ENCODE measurements at places on chromosomes 6 and 20.

- DNase-seq, result peak; percentile 26
These were observed 42.0 kb downstream of the EDN1 start for GRCh38 chr6:12331951-12332749.

DNA sequence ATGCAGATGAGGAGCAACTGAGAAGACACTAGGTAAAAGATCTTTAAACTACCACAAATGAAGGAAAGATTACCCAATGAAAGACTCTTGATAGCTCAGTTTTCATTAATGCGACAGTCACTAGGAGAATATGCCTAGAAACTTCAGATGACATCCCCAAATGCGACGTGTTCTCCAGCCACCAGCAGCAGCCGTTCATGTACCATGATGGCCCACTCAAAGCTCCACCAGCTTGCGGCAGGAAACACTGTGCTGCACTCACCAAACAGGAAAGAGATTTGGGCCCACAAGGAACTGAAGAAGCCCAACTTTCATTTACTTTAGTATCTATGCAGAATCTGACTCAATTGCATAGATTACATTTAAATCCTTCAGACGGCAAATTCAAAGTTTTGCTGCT lies 7.5 kb downstream of the DIDO1 start:
- no peak for DNase-seq

DNA sequence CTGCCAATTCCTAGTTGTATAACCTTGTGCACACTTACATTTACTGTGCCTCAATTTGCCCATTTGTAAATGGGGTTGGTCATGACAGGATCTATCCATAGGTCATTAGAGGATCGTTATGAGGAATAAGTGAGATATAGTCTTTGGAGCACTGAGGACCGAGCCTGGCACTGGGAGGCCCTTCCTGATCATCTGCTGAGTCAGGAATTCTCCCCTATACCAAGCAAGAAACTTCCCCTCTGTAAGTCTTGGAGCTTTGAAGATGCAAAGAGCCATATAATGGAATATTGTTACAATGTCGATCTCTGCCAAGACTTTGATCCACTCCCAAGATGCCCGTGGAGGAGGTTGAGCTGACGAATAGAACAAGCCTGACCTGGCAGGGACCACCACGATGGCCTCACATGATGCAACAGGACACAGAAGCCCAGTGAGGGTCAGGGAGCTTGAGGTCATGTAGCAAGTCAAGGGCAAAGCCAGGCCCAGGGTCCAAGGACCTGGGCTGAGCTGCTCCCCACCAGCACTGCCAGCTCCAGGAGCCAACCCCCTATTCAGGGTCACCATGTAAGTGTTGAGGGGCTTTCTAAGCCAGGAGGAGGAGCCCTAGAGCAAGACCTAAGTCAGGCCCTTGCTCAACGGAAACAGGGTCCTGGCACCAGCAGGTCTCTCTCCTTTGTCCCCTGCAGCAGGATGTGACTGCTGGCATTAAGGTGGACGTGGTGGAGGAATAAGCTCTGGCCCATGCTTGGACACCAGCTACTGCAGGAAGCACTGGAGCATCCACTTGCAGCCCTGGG lies 16.7 kb downstream of the PDRG1 start:
- DNase-seq, result no peak

- no peak for DNase-seq
These were observed 65.5 kb downstream of the PPP1R3G start for GRCh38 chr6:5150551-5151075.

DNA sequence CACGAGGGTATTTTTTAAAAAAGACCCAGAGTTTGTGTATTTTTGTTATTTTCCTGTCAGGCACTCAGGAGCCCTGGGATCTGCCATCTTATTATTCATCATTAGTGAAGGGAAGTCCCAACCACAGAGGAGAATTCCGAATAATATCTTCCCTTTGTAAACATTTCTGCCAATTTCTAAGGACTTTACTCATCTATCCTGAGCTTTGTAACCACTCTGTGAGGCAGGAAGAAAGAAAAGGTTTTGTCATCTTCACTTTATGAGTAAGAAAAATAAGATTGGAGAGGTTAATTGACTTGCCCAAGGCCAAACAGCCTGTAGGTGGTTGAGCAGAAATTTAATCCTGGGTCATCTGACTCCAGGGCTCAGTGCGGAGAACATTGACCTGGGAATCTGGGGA lies 23.0 kb upstream of the IYD start:
- no peak for DNase-seq

GRCh38 chr6:48535582-48536009 lies 424.6 kb upstream of the PTCHD4 start:
- DNase-seq, result no peak

DNA sequence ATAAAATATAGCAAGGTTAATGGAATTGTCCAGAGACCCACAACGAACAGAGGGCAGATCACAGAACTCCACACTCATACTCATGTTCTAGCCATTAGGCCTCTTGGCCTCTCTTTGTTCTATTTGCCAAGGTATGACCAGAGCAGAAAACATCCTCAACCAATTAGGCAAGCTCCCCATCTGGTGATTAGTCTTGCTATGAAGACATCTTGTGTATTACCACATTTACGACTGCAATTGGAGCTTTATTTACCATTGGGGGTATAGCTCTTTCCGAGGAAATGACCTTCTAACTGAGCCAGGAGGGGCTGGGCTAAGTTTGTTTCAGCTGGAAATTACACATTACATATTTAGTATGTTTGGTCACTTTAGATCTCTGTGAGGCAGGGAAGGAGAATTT lies 593.9 kb downstream of the CD109 start:
- no peak for DNase-seq

DNA sequence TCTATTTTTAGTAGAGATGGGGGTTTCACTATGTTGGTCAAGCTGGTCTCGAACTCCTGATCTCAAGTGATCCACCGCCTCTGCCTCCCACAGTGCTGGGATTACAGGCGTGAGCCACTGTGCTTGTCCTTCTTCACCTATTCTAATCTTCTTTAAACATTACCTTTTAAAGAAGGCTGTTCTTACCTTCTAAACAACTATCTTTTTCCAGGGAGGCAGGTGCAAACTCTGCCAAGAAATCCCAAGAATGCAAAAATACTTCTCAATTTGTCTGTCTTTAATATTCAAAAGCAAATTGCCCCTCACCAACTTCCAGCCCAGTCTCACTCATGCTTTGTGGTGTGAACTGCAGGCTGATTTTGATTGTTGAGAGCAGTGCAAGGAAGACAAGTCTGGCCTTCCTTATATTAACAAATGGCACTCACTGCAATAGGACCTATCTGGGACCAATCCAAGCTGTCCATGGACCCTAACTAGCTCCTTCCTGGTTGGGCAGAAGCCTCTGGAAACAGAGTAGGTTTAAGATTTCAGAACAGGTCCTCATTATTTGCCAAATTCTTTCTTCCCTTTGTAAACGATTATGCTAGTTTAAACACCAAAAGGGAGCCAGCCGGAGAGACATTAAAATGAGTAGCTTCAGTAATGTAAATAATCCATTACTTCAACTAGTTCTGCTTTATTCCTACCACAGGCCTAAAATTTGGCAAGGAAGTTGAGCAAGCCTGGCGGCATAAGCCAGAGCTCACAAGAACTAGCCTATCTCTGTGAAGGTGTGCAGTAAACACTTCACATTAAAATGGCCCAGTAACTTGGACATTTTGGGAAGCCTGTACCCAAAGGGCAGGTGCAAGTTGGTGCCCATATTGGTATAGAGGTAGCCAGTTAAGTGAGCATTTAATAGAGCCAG lies 1.6 kb downstream of the SCAND1 start:
- DNase-seq, result no peak

DNA sequence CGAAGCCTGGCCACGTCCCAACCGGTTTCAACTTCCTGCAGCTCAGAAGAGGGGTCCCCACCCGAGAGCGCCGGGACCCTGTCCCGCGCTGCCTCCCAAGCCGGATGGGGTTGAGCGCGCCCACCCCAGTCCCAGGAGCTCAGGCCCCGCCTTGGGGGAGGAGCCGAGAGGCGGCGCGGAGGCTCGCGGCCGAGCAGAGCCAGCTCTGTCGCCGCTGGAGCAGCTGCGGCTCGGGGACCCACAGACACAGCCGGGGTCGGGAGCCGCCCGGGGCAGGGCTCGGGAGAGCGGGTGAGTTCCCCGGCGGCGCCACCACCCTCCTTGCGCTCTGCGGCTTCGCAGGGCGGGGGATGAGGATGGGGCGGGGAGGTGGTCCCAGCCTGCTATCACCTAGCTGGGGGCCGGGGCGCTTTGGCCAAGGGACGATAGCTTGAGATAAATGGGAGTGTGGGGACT lies at the start of gene PPP1R16B:
Gene PPP1R16B, plus strand, starts transcription at position 196 of the 456 bp plus-strand sequence. CDS start 30,229 bp downstream, outside the sequence.
- DNase-seq, result no peak

DNA sequence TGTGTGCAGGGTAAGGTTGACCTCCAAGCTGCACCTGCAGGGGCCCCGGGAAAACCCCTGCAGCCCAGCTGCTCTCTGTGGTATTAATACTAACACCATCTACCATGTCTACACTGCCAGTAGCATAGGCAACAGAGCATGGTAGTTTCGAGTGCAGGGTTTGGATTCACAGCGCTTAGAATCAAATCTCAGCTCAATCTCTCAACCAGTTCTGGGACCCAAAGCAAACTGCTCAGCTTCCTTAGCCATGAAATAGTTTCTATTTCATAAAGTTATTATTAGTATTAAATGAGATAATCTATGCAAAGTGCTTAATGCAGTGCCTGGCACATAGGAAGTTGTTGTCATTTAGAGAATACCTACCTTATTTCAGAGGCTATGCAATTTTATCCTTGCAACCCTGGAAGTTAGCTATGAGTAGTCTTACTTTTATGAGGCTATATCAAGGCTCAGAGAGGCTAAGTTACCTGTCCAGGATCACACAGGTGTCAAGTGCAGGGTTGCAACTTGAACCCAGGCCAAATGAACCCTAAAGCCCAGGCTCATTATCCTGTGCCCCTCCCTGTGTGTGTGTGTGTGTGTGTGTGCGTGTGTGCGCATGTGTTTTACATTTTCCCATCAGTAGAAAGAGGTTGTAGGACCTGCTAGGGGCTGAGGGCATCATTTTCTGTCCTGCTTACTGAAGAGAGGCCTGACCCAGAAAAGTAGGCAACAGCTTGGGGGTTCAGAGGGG lies 27.6 kb upstream of the MRPS18A start:
- DNase-seq, result no peak

GRCh38 chr6:116530436-116530835 lies 15.0 kb downstream of the TRAPPC3L start:
- DNase-seq, result peak; percentile 56

DNA sequence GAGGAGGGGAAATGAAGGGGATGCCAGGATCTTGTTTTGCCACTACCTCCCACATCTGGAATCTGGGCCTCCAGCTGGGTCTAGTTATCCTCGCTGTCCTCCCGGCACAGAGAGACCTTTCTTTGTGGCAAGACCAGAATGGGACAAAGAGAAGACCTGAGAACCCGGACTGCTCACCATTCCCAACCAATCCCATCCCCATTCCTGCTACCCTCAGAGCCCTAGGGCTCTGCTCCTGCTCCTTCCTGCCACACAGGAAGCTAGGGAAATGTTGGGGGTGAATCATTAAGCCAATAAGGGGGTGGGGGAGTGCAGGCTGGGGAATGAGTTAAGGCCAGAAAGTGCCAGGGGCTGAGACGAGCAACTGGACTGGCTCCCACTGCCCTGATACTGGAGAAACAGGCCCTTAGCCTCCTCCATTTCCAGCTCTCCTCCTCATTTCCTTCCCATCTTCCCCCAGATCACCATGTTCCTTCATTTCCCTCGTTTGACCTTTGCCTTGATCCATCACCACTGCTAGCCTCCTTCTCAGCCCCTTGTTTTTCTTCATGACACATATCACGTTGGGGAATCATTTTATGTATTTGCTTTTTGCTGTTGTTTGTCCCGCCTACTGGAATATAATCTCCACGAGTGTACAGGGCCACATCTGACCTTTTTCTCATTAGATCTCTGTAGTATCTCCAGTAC lies 4.6 kb upstream of the IER3 start:
- DNase-seq, result no peak

GRCh38 chr6:119348748-119349360 lies 707 bp downstream of the MAN1A1 start:
- no peak for DNase-seq

DNA sequence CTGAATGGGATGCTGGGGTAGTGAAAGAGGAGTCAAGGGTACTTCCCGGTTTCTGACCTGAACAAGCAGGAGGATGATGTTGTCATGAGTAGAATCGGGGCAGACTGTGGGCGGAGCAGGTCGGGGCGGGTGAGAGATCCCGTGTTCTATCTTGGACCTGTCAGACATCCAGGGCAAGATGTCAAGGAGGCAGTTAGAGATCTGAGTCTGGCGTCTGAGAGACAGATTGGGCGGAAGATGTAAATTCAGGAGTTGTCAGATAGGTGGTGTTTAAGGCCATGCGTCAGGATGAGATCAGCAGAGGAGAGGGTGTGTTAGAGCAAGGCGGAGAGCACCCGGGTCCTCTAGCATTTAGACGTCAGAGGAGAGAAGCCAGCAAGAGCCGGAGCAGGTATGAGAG lies 115.5 kb downstream of the DLGAP4 start:
- no peak for DNase-seq

GRCh38 chr6:13865141-13865540 lies 50.8 kb upstream of the MCUR1 start:
- no peak for DNase-seq

- DNase-seq, result no peak
These were observed 158.8 kb downstream of the FRK start for GRCh38 chr6:115901896-115902295.

DNA sequence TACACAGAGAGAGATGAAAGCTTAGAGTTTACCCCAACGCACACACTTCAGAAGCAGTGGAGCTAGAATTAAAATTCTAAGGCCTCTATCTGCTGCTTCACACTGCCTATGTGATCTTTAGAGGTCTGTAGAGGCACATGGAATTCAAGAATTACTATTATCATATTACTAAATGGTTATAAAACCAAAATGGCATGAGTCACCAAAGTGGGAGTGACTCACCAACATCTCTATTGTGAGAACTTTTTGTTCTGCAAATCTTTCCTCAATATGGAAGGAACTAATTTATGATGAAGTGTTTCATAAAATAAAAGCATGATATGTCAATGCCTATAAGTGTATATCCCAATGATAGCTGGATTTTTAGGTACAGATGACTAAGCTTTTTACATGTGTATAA lies 28.5 kb upstream of the TMEM244 start:
- DNase-seq, result no peak

DNA sequence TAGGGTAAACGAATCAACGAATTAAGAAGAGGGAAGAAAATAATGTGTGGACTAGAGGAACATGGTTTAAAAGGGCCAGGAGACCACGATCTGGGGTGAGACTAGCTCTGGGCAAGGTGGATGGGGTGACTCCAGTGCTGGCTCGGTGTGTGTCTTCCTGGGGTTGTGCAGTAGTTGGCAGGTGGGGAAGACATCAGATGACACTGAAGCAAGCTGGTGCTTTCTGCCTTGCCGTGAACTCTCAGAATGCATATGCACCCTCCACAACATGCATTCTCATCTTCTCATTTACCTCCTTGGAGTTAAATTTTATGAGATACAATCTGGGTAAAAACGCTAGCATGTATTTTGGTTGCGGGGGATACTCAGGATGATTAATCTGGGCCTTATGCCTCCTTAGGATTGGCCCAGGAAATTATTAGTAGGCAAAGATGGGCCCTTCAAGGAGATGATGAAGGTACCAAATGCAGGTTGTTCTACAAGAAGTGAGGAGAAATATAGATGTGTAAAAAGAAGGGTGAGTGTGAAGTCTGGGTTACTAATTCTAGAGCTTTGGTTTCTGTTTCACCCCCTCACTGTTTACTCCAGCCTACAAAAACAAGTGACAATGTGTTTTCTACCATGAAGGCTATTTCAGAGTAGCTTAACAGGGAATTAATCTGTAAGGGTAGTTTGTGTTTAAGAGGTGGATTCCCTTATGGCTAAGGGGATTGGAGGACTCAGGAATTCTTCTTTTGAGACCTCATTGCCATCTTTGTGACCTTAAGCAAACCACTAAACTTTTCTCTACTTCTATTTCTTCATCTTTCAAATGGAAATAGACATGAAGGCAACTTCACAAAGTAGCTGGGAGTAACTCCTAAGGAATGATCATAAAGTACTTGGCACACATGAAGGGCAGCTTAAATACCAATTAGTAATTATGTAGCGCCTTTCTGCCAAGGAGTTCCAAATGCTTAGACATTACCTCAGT lies 71.0 kb upstream of the SUPT3H start:
- no peak for DNase-seq

Measured in SJSA1 (cell line).